Right atrium auricular region (tissue), 2 donors: ENCODE measurements at places on chromosomes 7 and 10. TPM values are rescaled to one million over a fixed set of nuclear protein-coding genes. Genes with fewer than 3 reads are reported as not detected.

Gene ANKRD30A
- total RNA-seq: not detected

Gene NPSR1
- total RNA-seq: not detected

Gene EZH2
- total RNA-seq: 0.26 TPM

Gene TSPAN12
- total RNA-seq: 29.5 TPM

Gene FOXL3
- not detected for total RNA-seq

Gene PTPRZ1
- total RNA-seq: 2.6 TPM

Gene RNF148
- total RNA-seq: 0.74 TPM

Gene PTF1A
- total RNA-seq: not detected

Gene ATRNL1
- total RNA-seq: 4.1 TPM

Gene HK1
- total RNA-seq: 228 TPM

Gene CDH23
- total RNA-seq: 3.9 TPM

Gene PNLIPRP2
- not detected for total RNA-seq

Gene GNGT1
- not detected for total RNA-seq

Gene VSTM4
- 22.7 TPM for total RNA-seq

Gene ASB10
- 4.0 TPM for total RNA-seq

Gene COL17A1
- total RNA-seq: 6.2 TPM

Gene ADAMTS14
- total RNA-seq: not detected

Gene TRIM73
- total RNA-seq: 0.48 TPM

Gene VIPR2
- total RNA-seq: 3.8 TPM

Gene TMEM236
- total RNA-seq: 0.90 TPM

Gene LRRC72
- total RNA-seq: not detected

Gene ZNHIT1
- 69.6 TPM for total RNA-seq

Gene CAV2
- total RNA-seq: 180 TPM

Gene CCNY
- total RNA-seq: 58.1 TPM

Gene CTTNBP2
- 4.4 TPM for total RNA-seq

Gene LRRC18
- total RNA-seq: not detected

Gene C10orf105
- not detected for total RNA-seq

Gene AKR1D1
- total RNA-seq: not detected

Gene GRM3
- total RNA-seq: not detected

Gene ARPC1A
- total RNA-seq: 108 TPM

Gene ACHE
- total RNA-seq: 33.0 TPM
